ENCODE measurements at places on chromosomes 12 and 14.
A peak's percentile ranks its signal among the peaks of the same experiment; 100 is the strongest.

DNA sequence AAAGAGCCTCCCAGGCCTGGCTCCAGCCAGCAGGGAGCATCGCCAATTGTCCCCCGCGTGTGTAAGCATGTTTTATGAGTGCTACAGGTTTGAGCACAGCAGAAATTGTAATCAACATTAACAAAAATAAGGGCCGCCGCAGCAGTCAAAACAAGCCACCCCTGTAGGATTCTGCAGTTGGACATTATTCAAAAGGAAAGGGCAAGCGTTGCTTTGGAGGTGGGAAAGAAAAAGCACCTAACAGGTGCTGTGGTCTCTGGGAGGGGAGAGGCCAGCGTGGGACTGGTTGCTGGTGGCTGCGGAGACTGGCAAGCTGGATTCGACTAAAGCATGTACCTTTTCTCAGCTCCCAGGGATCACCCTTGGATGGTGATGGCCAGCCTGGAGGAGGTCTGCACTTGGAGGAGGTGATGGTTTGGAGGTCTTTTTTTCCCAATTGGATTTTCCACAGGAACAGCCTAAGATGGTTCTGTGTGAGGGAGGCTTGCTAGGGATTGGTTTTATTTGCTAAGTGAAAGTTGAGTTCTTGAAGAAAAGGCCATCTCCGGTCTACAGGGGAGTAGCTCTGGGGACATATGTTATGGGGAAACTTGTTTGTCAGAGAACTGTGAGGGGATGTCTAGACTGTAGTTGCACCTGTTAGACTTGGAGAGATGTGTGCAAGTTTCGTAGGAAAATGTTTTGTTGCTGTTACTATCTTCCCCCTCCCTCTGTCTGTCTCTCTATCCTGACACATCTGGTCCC, 2.0 kb downstream of the DYRK2 start:
- no peak for DNase-seq

- peak; percentile 24 for DNase-seq
Measured at GRCh38 chr14:21917699-21918436, 244.2 kb upstream of the OR4E1 start.

DNA sequence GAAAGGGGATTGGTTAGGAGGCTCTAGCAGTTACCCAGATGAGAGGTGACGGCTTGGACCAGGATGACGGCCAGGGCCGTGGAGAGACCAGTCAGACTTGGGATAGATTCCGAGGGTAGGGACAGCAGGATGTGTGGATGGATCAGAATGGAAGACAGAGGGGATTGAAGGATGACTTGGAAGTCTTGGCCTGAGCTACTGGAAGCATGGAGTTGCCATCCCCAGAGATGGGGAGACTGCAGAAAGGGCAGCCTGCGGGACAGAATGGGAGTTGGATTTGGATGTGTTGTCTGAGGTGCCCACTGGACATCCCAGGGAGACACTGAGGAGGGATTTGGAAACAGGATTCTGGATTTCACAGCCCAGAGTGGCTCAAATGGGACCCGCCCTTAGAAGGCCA, 102.3 kb downstream of the CALM1 start:
- no peak for DNase-seq

DNA sequence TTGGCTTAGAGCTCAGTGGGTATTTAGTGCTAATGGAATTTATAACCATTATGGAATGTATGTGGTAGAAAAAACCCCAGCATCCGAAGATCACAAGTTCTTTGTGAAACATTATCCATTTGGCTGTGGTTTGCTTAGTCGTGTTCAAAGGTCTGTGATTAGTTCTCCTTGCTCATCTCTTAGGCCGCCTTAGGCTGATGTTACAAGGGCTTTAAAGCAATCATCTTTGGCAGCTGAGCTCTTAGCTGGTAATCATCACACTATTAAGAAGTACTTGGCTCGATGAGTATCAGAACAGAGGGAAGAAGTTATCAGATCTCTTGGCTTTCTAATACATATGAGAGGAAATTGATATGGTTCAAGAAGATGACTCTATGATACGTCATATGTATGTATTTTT, 124.1 kb upstream of the E2F7 start:
- no peak for DNase-seq

- DNase-seq, result no peak
Measured at GRCh38 chr12:42507081-42507480, 82.5 kb downstream of the PRICKLE1 start.

DNA sequence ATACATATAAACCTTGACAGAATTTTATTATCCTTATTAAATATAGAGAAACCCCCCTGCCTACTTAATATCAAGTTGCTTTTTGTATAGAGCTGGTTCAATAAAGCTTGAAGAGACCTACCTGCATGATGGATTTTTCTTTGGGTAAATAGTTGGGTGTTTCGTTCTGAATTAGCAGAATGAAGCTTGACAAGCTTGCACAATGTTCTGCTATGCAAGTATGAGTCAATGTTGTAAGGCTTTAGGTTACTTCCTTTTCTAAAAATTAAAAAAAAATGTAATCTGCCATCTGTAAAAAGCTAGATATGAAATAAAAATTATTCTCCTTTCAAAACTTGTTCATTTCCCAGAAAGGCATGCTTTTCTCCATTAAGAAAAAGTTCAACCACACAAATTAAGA, 1662.6 kb upstream of the SEL1L start:
- no peak for DNase-seq

- no peak for DNase-seq
Measured at GRCh38 chr12:51591016-51591901, at the start of gene SCN8A. Gene SCN8A, plus strand, starts transcription at chr12:51591233. Its CDS starts 71,585 bp downstream, at chr12:51662818.

Data from stimulated activated CD4-positive, alpha-beta T cell treated with anti-CD3 and anti-CD28 coated beads, TNF-alpha, amount 100 ng/mL, for 1 hour (primary cell).